Stimulated activated CD8-positive, alpha-beta memory T cell treated with anti-CD3 and anti-CD28 coated beads, Interleukin-4, amount 100 ng/mL, for 24 hours (primary cell): ENCODE measurements at places on chromosomes 1 and 21.
A peak's percentile ranks its signal among the peaks of the same experiment; 100 is the strongest.

DNA sequence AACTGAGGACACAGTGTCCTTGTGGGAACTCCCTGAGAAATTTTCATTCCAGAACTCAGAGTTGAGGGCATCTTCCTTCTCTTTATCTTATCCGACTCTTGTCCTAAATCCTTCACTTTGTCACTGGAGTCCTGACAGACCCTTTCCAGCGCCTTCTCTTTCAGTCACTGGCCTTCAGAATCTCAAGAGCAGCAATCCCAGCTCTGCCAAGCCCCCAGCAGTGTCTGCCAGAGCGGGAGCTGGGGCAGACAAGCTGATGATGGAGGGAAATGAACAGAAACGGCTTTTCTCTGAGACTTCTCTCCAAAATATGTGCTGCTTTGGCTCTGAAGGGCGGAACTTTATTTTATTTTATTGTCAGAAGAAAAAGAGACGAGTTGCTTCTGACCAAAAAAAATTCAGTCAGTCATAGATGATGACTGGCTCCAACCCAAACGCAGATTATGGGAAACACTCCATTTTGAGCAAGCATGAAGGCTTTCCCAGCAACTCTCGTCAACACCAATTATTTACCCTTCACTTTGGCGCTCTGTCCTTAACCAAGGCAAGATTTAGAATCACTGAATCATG is 32.2 kb downstream of the MIS18A start:
- no peak for DNase-seq

DNA sequence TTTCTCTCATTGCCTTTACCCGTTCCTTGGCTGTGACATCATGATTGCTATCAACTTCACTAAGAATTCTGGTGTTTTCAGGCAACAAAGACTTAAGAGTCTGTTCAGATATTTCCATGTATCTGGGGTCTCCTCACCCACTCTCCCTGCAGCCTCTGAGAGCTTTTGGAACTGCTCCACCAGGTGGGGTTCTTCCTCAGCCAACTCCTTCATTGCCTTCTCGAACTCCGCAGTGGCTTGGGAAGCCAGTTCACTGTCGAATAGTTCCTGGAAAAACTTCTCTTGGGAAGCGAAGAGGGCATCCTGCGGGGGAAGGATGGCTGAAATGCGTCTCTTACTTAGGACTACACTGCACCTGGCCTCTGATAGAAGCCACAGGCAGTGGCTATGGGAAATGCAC is 2.1 kb downstream of the PEX19 start:
- no peak for DNase-seq

DNA sequence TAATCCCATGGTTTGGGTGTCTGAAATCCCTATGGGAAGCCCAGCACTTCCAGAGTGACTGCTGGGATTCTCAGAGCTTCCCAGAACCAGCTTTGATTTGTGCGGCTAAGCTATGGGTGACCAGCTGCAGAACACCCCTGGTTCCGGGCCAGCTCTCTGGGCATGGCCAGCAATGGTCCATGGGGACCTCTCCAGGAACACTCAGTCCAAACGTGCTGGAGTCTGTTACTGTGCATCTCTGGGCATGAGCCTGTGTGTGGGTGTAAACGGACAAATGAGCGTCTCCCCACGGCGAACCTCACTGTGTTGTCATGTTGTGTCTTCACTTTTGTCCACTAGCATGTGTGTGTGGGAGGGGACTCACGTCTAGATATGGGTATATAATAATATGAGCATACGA is 54.4 kb downstream of the MAB21L3 start:
- no peak for DNase-seq

DNA sequence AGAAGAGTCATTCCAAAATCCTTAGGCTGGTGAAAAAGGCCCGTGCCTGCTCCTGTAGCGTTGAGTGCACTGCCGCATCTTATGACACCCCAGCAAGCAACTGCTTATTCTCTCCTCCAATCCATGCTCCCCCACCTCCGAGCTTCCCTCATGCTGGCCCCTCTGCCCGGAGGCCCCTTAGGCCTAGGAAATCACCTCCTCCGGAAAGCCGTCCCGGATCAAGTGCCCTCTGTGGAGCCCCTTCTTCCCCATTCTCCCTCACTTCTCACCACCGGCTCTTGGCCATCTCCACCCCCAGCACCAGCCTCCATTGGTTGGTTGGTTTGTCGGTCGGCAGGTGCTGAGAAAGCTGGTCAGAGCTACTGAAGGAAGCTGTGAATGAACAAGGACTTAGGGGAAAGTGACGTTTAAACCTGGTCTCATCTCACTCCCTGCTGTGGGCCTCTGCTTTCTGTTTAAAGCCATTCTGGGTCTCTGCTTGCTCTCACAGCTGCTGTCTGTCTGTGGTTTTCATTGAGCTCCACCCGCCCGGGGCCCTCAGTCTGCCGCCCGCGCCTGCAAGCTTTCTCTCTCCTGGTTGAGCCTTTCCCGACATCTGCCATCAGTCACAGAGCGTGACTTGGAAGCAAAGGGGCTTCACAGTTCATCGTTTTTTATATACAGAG is 122.2 kb downstream of the KCNN3 start:
- peak; percentile 25 for DNase-seq

GRCh38 chr1:233364695-233365539 is 37.4 kb downstream of the MAP3K21 start:
- DNase-seq = no peak

DNA sequence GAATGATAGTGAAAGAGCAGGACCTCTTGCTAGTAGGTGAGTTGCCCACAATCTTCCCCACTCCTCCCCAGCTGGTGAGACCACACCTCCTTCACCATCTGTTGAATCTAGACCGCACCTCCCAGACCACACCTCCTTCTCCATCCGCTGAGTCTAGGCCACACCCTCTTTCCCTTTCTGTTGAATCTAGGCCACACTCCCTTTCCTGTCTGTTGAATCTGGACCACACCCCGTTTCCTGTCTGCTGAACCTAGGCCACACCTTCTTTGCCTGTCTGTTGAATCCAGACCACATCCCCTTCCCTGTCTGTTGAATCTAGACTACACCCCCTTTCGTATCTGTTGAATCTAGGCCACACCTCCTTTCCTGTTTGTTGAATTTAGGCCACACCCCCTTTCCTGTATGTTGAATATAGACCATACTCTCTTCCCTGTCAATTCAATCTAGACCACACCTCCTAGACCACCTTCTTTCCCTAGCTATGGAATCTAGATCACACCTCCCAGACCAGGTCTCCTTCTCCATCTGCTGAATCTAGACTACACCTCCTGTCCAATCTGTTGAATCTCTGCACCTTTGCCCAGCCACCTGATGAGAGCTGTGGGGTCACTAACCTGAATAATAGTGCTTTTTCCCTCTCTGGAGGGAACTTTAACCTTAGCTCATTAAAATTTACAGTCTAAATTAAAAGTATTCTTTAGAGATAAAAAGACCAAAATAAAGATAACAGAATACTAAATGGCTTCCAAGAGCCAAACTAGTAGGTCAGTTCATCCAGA is 116.3 kb downstream of the DAB1 start:
- DNase-seq = peak; percentile 7

- DNase-seq = peak; percentile 42
These were observed 712 bp downstream of the RAB13 start for GRCh38 chr1:153985341-153985912.

DNA sequence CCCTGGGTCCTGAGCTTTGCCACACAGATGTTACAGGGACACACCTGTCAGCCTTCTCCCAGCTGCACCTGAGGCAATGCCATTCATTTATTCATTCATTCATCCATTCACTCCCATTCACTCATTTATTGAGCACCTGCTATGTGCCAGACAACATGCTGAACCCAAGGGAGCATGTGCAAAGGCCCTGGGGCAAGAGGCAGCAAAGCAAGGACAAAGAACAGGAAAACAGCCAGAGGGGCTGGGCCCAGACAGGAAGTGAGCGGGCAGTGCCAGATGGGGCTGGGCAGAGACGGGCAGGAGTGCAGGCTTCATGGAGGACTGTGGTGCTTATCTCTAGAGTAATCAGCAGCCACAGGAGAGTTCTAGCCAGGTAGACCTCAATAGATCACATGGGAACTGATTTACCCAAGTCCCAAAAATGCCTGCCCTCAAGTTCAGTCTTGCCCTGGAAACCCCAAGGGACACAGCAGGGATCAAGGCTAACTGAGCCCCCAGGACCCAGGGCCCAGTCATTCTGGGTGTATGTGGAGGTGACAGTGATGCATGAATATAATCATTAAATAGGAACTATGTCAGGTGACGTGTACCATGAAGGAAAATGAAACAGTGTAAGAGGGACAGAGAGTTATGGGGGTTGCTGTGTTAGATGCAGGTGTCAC is 530.3 kb downstream of the MATN1 start:
- DNase-seq = no peak

- DNase-seq = no peak
These were observed 177.4 kb downstream of the LBR start for GRCh38 chr1:225250432-225250831.

GRCh38 chr1:60059468-60059867 is 14.1 kb downstream of the C1orf87 start:
- no peak for DNase-seq

DNA sequence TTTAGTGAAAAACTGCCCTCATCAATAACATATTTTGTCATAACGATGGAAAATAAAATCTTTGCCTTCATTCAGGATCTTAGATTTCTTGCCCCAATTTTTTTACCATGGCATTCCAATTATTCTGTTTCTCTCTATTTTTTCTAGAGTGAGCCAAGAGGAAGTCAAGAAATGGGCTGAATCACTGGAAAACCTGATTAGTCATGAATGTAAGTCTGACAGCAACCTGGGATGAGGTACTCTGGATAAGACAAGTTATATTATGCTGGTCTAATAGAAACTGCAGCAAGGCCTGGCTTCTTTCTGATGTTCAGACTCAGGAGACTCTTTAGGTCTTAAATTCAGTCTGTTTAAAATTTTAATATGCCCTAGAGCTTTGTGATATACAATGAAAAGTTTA is 3.5 kb downstream of the RGS4 start:
- no peak for DNase-seq

DNA sequence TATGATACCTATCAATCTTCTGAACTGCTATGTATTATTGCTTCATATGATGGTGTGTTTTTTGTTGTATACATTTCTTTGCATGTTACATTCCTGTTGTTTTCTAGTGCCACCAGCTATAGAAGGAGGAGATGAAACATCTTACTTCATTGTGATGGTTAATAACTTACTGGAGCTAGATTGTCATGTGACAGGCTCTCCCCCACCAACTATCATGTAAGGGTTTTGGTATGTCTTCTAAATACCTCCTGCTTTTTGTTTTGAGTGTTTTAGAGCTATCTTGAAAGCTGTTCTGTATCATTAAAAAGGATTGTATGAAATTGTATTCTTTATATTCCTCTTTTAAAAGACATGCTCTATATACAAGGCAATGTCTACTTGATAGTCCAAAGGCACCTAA is 282.7 kb downstream of the HMCN1 start:
- no peak for DNase-seq

GRCh38 chr1:70405780-70406416 is 5.2 kb upstream of the CTH start:
- no peak for DNase-seq

DNA sequence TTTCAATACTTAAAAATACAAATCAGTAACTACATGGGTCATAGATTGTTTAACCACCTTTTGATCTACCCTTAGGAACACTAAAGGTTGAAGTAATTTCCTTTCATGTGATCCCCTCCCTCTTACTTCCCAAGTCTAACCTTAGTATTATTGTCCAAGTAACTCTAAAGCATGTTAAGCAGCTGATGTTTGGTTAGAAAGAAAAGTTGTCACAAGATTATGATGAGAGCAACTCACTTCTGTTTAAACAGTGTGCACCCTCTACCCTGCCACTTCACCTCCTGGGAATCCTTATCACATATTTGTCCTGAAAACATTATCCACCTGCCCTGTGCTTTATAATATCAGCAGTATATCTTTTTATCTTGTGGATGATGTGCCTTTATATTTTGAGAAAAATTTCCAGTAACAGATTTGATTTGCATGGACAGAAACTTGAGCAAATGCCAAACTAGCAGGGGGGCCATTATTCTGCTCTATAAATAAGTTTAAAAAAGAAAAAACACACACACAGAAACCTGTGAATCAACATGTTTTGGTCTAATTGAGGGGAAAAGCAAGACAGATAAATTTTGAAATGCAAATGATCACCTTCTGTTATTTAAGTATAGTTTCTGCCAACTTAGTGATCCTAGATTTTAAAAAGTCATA is 194.3 kb downstream of the RPS6KC1 start:
- DNase-seq = no peak

- DNase-seq = no peak
These were observed 7.4 kb downstream of the BTBD8 start for GRCh38 chr1:92087542-92087941.

GRCh38 chr1:113375878-113376277 is 14.4 kb upstream of the MAGI3 start:
- no peak for DNase-seq

GRCh38 chr1:236370420-236370819 is 23.7 kb upstream of the EDARADD start:
- no peak for DNase-seq

DNA sequence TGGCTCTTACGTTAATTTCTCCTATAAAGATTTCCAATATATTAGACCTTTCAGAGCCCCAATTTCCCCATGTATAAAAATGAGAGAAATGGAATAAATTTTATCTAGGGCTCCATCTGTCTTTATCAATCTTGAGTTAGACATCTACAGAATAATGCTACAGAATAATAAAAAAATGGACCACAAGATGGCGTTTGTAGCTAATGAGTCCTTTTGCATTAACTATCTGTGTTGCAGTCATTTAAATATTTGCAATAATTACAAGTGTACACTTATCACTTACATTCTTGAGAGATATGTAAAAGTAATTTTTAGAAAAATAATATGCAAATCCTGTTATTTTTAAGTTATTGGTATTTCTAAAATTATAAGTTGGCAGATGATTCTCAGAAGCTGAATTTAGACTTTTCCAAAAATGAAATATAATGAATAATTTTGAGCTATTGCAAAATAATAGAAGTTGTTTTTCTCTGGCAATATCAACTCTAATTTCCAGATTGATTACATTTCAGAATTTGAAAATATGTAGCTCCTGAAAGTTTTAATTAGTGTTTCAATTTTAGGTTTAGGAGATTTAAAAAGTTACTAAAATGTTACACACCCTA is 87.7 kb downstream of the SNX7 start:
- no peak for DNase-seq

- no peak for DNase-seq
These were observed 155.9 kb upstream of the PALMD start for GRCh38 chr1:99490031-99490430.

GRCh38 chr1:67952071-67952470 is 98.4 kb downstream of the DIRAS3 start:
- no peak for DNase-seq
